Articular chondrocyte of knee joint (primary cell): ENCODE measurements at places on chromosomes 3 and 15. TPM values are rescaled to one million over a fixed set of nuclear protein-coding genes. Genes with fewer than 3 reads are reported as not detected.

Gene XIRP1
- not detected in 2 replicates for total RNA-seq

Gene SI
- total RNA-seq: not detected in 2 replicates

Gene ELL3
- total RNA-seq: 3.1 and 6.6 TPM in 2 replicates

Gene PIGB
- 31.2 and 37.9 TPM in 2 replicates for total RNA-seq

Gene ANKRD34C
- not detected in 2 replicates for total RNA-seq
